ENCODE measurements at places on chromosomes 12 and 14. TPM values are rescaled to one million over a fixed set of nuclear protein-coding genes. Genes with fewer than 3 reads are reported as not detected.
A peak's percentile ranks its signal among the peaks of the same experiment; 100 is the strongest.

ORAI1 gene
- 64.7 TPM for total RNA-seq

TDG gene
- 51.2 TPM for total RNA-seq

KRT6C gene
- not detected for total RNA-seq

REM2 gene
- total RNA-seq = 0.33 TPM

RERG gene
- not detected for total RNA-seq

PRICKLE1 gene
- not detected for total RNA-seq

DNA sequence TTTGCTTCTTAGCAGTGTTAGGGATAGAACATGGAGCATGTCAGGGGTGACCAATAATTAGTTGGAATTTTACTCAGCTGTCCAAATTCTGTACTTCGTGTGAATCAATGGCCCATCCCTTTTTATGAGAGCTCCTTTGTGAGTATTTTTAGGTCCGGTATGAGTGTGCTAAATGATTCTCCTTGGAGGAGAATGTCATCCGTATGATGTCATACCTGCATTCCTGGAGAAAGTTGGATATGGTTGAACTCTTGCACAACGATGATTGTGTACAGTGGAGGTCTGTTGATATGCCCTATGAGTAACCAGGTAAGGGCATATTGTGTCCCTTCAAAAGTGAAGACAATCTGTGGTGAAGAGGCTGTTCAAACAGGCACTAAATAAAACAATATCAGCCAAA lies 400.8 kb downstream of the GXYLT1 start:
- H3K4me1 ChIP-seq = no peaks in the 10 kb centered on the region
- H3K4me3 ChIP-seq = no peak overlapping the region

GRCh38 chr12:76255281-76255680 lies 92.9 kb downstream of the BBS10 start:
- H3K27me3 ChIP-seq = no peaks in the 10 kb centered on the region
- H3K4me1 ChIP-seq = no peaks in the 10 kb centered on the region
- no peak for DNase-seq
- H3K36me3 ChIP-seq = no peaks in the 10 kb centered on the region
- no peak overlapping the region for H3K4me3 ChIP-seq

DNA sequence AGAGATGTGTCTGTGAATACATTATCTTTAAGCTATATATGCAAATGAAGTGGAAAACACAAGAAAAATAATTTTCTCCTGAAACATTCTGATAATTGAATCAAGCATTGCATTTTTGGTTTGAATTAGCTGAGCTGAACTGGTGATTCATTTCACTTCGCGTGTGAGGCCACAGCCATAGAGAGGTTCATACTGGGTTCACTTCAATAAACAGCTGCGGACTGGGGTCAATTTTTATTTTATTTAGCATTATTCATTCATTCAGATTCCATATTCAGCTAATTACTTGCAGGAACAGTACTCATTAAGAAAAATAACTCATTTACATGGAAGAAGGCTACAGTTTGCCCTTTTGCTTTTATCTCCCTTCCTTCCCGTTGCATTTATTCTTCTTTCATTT lies 195.2 kb upstream of the LRIG3 start:
- no peaks in the 10 kb centered on the region for H3K27me3 ChIP-seq
- no peaks in the 10 kb centered on the region for H3K4me1 ChIP-seq
- H3K36me3 ChIP-seq = no peaks in the 10 kb centered on the region
- no peak overlapping the region for H3K27ac ChIP-seq
- H3K4me3 ChIP-seq = no peak overlapping the region
- DNase-seq = no peak

DNA sequence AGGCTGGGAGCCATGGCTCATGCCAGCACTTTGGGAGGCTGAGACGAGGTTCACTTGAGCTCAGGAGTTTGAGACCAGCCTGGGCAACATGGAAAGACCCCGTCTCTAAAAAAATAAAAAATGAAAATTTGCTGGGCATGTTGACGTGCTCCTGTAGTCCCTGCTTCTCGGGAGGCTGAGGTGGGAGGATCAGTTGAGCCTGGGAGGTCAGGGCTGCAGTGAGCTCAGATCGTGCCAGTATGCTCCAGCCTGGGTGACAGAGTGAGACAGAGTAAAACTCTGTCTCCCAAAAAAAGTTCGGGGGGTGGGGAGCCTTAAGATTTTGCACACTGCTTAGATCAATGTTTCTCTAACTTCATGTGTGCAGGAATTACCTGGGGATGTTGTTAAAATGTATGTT lies 30.9 kb downstream of the ATP2A2 start:
- no peak overlapping the region for H3K4me3 ChIP-seq
- DNase-seq = no peak
- no peak overlapping the region for H3K27ac ChIP-seq
- peaks cover 28% of the 10 kb centered on the region for H3K4me1 ChIP-seq
- H3K36me3 ChIP-seq = no peaks in the 10 kb centered on the region
- H3K27me3 ChIP-seq = no peaks in the 10 kb centered on the region

DNA sequence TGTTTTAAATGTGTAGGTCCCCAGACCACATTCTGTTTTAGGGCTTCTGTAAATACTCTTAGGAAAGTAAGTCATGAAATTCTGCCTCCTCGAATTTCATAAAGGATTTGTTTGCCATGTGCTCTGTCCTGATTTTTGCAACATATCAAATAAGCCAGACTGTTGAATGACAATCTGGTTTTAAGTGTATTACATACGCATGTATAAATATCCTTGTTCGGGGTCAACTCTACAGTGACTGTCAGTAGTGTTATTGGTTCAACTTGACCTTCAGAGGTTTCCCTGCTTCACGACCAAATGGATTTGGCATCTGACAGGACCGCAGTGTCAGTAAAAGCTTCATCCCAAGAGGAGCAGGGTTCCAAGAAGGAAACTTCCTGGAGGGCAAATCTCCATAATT lies 52.7 kb downstream of the PPM1A start:
- H3K27me3 ChIP-seq = no peaks in the 10 kb centered on the region
- no peak for DNase-seq
- no peak overlapping the region for H3K4me3 ChIP-seq
- no peak overlapping the region for H3K27ac ChIP-seq
- H3K4me1 ChIP-seq = no peaks in the 10 kb centered on the region
- no peaks in the 10 kb centered on the region for H3K36me3 ChIP-seq

DNA sequence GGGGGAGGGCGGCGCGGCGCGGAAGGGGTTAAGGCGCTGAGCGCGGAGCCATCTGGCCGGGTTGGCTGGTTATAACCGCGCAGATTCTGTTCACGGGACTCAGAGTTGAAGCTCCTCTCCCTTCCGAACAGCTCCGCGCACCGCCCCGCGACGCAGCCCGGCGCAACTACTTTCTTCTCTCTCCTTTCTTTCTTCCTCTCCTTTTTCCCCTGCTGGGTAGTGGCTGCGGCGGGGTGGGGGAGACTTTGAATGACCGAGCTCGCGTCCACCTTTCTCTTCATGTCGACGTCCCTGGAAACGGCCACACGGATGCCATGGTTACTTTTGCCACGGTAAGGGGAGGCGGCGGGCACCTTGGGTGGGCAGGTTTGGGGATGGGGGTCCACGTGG lies at the start of gene NTF3:
Gene NTF3 (plus strand): TSS at position 98 of the 390 bp plus-strand sequence. CDS start 217 bp downstream, at position 315.
- DNase-seq = no peak
- H3K27ac ChIP-seq = no peak within 1 kb of the TSS

DNA sequence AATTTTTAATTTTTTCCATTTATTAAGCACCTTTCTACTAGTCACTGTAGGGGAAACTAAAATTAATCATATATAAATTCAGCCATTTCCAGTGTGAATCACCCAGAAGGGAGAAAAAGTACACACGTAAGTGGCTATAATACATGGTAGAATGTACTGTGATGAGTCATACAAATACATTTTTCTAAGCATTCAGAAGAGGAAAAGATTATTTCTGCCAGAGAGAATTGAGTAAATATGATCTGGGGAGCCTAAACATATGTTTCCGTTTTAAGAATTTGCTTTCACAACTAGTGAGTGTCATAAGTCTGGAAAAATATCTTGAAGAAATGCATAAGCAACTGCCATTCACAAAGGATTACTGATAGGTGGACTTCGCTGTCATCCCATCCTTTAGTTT lies 102.8 kb downstream of the TGFB3 start:
- DNase-seq = no peak
- H3K27me3 ChIP-seq = no peaks in the 10 kb centered on the region
- H3K4me1 ChIP-seq = no peaks in the 10 kb centered on the region
- H3K4me3 ChIP-seq = no peak overlapping the region
- no peaks in the 10 kb centered on the region for H3K36me3 ChIP-seq

DNA sequence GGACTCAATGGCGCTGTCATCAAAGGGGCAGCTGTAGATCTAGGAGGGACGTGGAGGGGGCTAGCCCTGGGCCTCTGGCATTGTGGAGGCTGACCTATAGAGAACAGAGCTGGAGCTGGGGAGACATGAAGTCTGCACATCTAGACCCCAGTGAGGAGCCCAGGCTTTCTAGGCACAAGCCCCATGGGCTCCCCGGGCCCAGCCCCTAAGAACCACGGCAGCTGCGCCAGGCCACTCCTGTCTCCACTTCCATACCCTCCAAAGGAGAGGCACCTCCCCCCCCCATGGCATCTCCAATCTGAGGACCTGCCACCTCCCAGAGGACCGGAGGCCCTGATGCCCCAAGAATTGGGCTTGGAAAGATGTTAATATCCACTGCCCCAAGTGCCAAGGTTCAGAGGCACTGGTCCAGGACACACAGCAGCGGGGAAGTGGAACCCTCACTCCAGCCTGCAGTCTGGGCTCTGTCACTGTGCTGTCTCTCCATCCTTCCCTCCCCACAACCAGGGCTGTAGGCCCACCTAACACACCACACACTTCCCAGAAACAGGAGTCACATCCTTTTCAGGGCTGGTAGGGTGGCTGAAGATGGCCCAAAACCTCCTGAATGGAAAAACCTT lies 4.5 kb downstream of the ANKRD9 start:
- no peaks in the 10 kb centered on the region for H3K4me1 ChIP-seq
- H3K27me3 ChIP-seq = no peaks in the 10 kb centered on the region
- DNase-seq = no peak
- H3K36me3 ChIP-seq = no peaks in the 10 kb centered on the region
- H3K4me3 ChIP-seq = no peak overlapping the region

DNA sequence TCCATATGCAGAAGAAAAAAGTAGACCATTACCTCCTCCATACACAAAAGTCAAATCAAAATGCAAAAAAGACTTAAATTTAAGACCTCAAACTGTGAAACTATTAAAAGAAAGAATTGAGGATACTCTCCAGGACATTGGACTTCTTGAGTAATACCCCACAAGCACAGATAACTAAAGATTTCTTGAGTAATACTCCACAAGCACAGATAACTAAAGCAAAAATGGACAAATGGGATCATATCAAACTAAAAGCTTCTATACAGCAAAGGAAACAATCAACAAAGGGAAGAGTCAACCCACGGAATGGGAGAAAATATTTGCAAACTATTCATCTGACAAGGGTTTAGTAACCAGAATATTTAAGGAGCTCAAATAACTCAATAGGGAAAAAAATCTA lies 427.9 kb downstream of the CCDC91 start:
- H3K27me3 ChIP-seq = no peaks in the 10 kb centered on the region
- H3K27ac ChIP-seq = no peak overlapping the region
- DNase-seq = no peak
- H3K36me3 ChIP-seq = no peaks in the 10 kb centered on the region

DNA sequence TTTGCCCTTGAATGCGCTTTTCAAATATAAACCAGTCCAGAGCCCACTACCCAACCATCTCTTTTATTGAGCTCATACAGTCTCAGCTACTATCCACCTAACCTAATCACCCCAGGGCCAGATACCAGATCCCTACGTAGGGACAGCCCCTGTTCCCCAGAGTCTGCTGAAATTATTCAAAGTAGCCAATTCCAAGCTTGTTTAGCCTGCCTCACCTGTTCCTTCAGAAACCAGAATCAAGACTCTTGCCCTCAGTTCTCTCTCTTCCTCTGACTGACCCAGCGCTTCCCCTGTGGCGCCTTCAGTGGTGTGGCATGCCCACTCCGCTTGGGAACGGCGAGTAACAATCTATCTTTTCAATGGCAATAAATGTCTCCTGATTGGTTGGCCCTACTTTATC lies 18.8 kb downstream of the BMAL2 start:
- no peak overlapping the region for H3K27ac ChIP-seq
- H3K4me1 ChIP-seq = no peaks in the 10 kb centered on the region
- DNase-seq = no peak
- H3K36me3 ChIP-seq = no peaks in the 10 kb centered on the region
- no peaks in the 10 kb centered on the region for H3K27me3 ChIP-seq
- no peak overlapping the region for H3K4me3 ChIP-seq

GRCh38 chr14:104094709-104095425 lies 9.4 kb downstream of the ASPG start:
- DNase-seq = peak; percentile 61
- no peak overlapping the region for H3K4me3 ChIP-seq
- H3K4me1 ChIP-seq = no peaks in the 10 kb centered on the region
- H3K27ac ChIP-seq = no peak overlapping the region

GRCh38 chr12:89225808-89226411 lies 126.4 kb downstream of the DUSP6 start:
- H3K27ac ChIP-seq = no peak overlapping the region
- H3K4me1 ChIP-seq = peaks cover 14% of the 10 kb centered on the region
- no peaks in the 10 kb centered on the region for H3K27me3 ChIP-seq
- no peaks in the 10 kb centered on the region for H3K36me3 ChIP-seq

GRCh38 chr12:2054091-2055018 lies 1.6 kb downstream of the CACNA1C start:
- H3K36me3 ChIP-seq = no peaks in the 10 kb centered on the region
- DNase-seq = no peak
- H3K27ac ChIP-seq = no peak overlapping the region
- peaks cover 4% of the 10 kb centered on the region for H3K4me1 ChIP-seq
- no peak overlapping the region for H3K4me3 ChIP-seq
- H3K27me3 ChIP-seq = peaks cover 25% of the 10 kb centered on the region

GRCh38 chr12:76199808-76200207 lies 115.3 kb upstream of the NAP1L1 start:
- H3K27ac ChIP-seq = no peak overlapping the region
- DNase-seq = no peak
- no peak overlapping the region for H3K4me3 ChIP-seq
- no peaks in the 10 kb centered on the region for H3K27me3 ChIP-seq
- no peaks in the 10 kb centered on the region for H3K4me1 ChIP-seq

DNA sequence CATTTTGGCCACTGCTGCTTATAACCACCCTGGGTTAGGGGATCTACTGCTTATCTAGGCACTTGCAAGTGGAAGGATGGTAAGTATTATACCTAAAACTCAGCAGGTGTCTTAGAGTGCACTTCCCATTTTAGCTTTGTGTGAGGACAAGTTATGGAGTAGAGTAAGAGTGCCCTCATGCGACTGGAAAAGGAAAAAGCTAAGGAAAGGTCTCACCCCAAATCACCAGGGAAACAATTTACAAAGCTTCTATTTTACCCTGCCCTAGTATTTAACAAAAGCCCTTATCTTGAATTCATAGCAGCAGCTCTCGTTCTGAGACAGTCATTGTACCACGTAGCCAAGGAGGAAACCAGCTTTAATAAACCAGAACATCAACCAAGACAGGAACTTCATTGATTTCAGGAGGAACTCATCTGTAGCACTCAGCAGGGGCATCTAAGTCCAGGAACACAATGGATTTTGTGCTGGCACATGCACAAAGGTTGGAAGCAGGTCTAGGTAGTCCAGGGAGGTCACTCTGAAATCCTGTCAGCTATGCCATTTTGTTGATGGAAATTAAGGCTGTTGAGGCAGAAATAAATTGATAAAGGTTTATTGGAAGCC lies 2.9 kb downstream of the RDH12 start:
- H3K4me3 ChIP-seq = no peak overlapping the region
- no peak overlapping the region for H3K27ac ChIP-seq
- H3K4me1 ChIP-seq = no peaks in the 10 kb centered on the region
- H3K27me3 ChIP-seq = no peaks in the 10 kb centered on the region
- DNase-seq = no peak

Data from CD8-positive, alpha-beta memory T cell (primary cell).